ENCODE measurements at places on chromosomes 13 and 19.

DNA sequence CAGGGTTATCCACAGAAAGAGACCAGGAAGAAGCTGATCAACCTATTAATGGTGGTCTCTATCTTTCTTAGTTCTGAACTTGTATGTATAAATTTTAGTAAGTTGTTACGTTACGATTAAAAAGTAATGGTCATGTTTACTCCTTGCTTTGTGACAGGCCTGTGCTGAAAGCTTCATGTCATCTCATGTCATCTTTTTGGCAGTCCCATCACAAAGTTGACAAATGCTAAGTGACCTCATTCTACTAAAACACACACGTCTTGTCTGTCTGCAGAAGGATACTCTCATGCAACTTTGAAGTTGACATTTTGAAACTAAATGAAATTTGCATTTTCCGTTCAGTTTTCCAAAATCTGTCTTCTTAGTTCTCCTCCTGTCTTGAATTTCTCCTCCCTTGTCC, 345.9 kb downstream of the DNAJC15 start:
- DNase-seq, result no peak

DNA sequence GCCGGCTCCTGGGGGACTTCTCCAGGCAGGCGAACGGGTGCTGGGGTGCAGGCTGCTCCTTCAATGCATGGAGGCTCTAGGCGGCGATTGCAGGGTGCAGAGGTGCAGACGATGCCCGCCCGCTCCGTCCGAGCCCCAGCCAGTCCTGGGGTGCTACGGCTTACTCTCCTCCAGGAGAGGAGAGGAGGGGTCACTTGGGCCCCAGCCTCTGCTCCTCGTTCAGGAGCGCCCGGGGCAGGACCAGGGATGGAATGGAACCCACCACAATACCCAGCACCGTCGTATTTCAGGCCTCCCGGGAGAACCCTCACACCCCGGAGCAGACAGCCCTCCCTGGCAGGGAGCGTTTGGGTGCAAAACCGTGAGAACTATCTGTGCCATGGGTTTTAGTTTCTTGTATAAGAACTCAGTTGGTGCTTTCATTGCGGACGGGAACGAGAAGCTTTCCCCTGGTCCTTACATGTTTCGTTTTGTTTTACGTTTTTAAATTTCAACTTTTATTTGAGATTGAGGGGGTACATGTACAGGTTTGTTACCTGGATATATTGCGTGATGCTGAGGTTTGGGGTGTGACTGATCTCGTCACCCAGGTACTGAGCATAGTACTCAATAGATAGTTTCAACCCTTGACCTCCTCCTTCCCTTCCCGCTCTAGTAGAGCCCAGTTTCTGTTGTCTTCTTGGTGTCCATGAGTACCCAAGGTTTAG, 46.8 kb downstream of the ARHGEF18 start:
- no peak for DNase-seq

- no peak for DNase-seq
Observed at GRCh38 chr19:4370418-4371041, 27.2 kb downstream of the MPND start.

- DNase-seq, result no peak
Observed at GRCh38 chr19:32406161-32407003, 812 bp downstream of the DPY19L3 start.

DNA sequence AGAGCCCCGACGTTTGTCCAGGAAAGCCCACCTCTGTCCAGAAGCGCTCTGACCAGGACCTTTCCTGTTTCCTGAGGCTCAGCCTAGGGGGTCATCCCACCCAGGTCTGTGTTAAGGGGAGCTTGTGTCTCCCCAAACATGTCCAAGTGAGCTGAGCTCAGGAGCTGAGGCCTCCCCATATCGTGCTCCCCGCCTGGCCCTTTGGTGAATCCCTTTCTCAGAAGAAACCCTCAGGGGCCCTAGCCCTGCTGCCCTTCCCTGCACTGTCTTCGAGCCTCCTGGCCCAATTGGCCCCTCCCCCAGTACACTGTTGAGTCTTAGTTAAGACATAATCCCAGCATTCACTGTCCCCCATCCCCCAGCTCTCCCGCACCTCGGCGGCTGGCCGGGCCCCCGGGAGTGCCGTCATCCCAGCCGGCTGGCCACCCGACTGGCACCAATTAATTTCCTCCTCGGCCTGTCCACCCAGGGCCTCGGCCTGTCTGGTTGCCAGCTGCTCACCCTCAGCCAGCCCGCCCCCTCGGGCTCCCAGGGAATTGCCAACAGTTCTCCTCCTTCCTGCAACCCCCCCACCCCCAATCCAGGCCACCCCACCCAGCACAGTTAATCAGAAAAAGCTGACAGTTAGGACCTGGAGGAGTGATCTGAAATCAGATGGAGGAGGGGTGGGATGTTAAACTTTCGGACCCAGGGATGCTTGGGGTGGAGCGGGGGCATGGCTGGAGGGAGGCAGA, 13.6 kb downstream of the IER2 start:
- peak; percentile 44 for DNase-seq

Measured in CD4-positive, alpha-beta T cell treated with Interleukin-12 subunit alpha and Interleukin-12 subunit beta, for 1 hour (primary cell).